NCI-H2171 (cell line): ENCODE measurements at places on chromosomes 16 and 17.

- no peak for DNase-seq
Observed at GRCh38 chr16:67216612-67217490, 10.1 kb upstream of the TMEM208 start.

DNA sequence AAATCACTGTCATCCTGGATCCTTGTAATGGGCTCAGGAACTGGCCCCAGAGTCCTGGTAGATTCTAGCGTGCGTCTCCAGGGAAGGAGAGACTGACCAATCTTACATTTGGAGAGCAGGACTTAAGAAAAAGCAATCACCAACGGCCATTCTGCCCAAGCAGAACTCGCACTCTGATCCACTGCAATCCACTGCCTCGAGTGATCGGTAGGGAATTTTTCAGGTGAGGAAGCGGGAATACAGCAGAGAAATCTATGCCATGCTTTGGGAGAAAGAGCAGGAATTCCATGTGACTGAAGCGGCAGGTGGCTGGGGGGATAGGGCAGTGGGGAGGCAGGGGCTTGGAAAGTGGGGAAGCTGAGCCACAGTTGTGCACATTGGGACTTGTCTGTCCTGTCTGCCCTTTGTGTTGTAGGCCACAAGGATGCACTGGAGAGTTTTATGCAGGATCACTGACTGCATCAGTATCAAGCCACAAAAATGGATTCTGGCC lies 143.9 kb upstream of the HS3ST2 start:
- no peak for DNase-seq

DNA sequence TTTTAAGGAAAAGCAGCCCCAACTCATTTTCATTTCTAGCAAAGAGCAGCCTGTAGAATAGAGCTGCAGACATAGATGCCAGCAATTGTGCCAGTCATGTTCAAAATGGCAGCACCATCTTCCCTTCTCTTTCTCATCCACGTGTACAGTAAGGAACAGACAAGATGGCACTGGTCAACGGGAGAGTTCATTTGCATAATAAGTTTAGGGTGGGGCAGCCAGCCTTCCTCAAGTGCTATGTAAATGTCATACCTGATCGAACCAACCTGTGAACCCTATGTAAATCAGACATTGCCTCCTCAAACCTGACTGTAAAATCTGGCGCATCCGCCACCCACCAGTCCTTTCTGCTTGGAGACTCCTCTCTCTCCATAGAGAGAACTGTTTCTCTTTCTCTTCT lies 150.0 kb upstream of the CDH13 start:
- no peak for DNase-seq

GRCh38 chr17:46771561-46772474 lies 46.7 kb downstream of the WNT3 start:
- peak; percentile 23 for DNase-seq

DNA sequence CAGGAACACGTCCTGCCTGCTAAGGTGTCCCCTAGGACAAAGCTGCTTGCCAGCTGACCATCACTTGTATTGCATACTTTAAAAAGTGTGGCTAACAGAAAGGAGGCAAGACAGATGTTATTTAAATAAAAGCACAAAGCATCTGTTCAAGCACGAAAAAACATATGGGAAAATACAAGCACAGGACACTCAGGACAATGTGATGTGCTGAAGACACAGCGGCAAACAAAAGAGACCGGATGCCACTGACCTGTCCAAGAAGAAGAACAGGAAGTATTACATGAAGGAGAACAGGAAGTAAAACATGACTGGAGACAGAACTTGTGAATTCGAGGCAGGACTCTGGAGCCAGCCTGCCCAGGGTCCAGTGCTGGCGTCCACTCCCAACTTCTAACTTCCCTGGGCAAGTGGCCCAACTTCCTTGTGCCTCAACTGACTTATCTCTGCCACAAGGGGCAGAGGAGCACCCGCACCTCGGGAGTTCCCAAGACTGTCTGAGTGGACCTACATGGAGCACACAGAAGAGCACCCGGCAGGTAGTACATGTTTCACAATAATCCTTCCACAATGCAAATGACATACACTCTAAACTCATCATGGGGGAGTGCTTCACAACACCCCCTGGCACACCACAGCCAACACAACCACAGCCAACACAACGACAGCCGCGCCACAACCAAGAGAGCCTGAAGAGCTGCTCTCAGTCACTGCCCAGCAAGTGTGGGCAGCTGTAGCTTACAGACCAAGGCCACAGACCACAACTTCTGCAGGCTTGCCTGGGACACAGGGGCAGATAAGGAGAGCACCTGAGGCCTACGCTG lies 36.6 kb downstream of the ANKRD11 start:
- no peak for DNase-seq

DNA sequence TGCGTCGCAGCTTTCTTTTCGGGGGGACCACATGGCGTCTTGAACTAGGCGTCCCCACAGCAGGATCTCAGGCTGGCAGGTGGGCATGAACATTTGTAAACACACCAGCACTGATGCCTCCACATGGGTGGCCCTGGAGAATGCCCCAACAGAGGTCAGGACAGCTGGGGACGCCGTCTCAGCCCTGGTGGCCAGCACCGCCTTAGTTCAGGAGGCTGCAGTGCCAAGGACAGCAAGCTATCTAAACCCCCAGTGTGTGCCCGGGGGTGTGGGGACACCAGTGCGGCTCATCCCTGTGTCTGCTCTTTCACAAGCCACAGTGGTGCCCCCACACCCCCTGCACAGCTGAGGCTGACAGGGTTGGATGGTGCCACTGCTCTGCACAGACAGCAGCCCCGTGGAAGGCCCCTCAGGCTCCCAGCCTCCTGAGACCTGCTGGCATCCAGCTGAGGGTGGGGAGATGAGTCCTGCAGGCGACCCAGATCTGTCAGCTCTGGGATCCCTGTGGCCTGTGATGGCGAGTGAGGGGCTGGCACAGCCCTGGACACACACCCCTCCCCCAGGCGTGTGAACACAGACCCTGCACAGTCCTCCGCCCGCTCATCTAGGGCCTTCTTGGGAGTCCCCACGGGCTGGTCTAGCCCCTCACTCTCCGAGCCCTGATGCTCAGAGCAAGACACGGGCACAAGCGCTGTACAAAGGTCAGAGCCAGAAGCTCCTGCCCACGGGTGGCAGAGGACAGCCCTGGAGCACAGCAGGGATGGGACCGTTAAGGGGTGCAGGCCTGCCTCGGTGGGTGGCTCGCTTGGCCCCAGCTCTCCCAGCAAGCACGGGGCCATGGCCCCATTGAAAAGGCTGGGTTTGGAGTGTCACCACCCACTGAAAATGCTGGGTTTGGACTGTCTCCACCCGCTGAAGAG lies 10.7 kb downstream of the FSCN2 start:
- DNase-seq, result no peak

- DNase-seq, result no peak
Observed at GRCh38 chr16:22194707-22195444, 11.2 kb upstream of the EEF2K start.

GRCh38 chr17:45367216-45367615 lies 50.4 kb upstream of the MAP3K14 start:
- no peak for DNase-seq

GRCh38 chr16:65522412-65522811 lies 400.5 kb upstream of the CDH11 start:
- no peak for DNase-seq

DNA sequence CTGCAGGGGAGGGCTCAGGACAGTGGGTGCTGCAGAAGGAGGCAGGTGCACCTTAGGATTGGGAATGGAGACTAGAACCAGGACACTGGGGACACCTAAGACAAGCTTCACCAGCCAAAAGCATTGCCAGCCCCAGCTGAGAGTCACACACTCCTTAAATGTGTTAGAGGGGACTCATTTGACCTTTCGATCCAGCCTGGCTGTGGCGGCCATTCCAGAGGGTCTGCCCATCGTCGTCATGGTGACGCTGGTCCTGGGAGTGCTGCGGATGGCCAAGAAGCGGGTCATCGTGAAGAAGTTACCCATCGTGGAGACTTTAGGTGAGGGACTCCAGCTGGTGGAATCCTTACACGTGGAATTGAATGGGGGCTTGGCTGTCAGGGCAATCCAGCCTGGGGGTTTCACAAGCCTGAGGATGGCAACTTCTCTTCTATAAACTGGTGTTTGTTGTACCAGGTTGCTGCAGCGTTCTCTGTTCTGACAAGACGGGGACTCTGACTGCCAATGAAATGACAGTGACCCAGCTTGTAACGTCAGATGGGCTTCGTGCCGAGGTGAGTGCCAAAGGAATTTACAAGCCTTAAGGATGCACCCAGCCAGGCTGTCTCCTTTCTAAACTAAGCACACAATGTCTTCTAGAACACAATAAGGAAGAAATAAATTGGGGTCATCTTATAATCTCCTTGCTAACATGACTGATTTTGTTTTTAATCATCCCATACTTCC lies 65.3 kb downstream of the MEAK7 start:
- DNase-seq, result peak; percentile 51

- DNase-seq, result no peak
Observed at GRCh38 chr17:76585649-76586593, at the start of gene ST6GALNAC2. Gene ST6GALNAC2, minus strand, starts transcription at chr17:76585860. Its CDS starts 52 bp downstream, at chr17:76585808.

DNA sequence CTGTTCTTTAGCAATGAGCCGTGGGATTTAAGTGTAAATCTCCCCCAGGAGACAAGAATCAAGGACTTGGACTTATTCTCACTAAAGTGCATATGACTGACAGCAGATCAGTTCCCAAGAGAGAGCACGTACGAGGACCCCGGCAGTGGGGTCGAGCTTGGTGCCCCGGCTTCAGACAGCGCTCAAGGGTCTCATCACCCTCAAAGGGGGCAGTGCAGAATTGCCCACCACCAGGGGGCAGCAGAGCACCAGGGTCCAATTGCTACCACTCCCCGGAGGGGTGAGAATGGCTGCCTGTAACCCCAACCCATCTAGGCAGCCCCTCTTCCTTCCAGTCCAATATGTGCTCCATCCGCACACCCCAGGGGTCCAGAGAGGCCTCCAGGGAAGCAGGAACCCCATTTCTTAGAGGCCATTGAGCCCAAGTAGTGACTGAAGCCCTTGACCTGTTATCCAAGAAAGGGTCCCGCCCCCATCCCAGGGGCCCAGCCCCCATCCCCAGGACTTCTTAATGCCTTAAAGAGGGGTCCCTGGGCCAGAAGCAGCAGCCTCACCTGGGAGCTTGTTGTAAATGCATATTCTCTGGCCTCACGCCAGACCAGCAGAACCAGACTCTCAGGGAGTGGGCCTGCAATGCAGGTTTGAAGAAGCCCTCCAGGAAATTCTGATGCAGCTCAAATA lies 86.1 kb downstream of the ZDHHC7 start:
- DNase-seq, result no peak

DNA sequence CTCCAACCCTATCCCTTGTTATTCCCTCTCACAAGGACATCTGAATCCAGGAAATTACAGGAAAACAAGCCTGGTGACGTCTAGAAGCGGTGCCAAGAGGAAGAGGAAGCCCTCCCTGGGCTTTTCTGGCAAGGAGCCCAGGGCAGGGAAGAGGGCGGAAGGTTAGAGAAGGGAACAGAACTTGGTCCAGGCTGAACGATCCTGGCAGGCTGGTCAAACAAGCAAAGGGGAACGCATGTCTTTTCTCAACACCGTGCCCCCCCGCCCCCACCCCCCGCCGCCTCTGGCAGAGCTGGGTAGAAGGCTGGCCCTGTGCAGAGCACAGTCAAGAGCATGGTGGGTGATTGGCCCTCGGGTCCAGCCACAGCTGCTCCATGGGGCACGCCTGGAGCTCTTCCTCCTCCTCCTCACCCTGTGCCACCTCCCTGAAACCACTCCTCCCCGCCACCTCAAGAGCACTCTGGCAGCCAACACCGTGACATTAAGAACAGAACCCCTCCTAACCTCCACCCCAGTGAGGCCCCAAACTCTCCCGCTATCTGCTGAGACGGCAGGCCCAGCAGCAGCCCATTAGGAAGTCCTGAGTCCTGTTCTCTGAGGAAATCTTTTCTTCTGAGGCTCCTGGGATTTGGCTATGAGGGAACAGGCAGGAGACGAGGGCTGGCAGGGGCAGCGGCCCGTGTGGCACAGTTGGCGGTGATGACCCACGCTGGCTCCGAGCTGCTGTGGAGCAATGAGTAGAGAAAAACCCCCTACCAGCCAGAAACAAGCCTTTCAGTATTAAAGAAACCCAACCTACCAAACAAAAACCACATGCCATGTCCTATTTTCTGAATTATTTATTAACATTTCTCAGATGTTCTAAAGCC lies 7.3 kb downstream of the C16orf86 start:
- no peak for DNase-seq

DNA sequence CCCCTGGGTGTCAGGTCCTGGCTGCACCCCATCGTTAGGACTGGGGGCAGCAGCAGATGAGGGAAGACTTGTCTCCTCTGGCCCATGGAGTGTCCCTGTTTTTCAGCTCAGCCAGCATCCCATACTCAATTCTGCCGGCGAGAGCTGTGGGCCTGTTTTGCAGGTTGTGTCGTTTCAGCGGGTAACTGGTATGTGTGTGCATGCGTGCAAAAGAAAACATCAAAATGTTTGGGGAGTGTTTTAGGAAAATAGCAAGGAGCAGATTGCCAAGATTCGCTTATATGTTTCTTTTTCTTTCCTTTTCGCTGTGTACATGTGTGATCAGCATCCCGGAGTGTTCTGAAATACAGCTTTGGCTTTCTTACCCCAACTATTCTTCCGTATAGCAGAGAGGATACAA lies 34.7 kb downstream of the MSI2 start:
- no peak for DNase-seq

GRCh38 chr17:49046912-49047311 lies 49.7 kb downstream of the IGF2BP1 start:
- no peak for DNase-seq

- DNase-seq, result no peak
Observed at GRCh38 chr17:42642336-42642735, 16.7 kb upstream of the TUBG2 start.

GRCh38 chr16:29684679-29685078 lies 5.7 kb downstream of the QPRT start:
- no peak for DNase-seq

DNA sequence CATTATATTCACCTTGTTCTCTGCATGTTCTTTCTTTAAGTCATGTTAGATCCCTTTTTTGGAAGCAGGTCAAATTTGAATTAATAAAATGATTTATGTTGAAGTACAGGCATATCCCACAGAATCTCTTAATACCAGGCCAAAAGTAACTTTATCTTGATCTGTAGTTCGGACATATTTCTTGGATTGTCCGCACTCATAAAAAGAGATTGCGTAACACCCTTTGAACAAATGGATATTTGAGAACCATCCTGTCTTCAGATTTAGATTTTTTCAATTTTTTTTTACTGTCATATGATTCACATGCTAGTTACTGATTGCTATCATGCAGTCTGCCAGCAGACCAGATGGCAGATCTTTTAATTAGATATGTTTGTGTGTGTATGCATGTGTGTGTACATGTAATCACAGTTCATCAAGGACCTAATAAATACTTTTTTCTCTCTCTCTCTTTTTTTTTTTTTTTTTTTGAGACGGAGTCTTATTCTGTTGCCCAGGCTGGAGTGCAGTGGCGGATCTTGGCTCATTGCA lies 352.6 kb downstream of the WWOX start:
- no peak for DNase-seq
